Panc1 (cell line): ENCODE measurements at places on chromosomes 1 and 21.

- no peak for DNase-seq
These were observed 20.7 kb downstream of the PDIK1L start for GRCh38 chr1:26132128-26132833.

- DNase-seq = no peak
These were observed 271.8 kb downstream of the BRINP2 start for GRCh38 chr1:177442584-177442983.

DNA sequence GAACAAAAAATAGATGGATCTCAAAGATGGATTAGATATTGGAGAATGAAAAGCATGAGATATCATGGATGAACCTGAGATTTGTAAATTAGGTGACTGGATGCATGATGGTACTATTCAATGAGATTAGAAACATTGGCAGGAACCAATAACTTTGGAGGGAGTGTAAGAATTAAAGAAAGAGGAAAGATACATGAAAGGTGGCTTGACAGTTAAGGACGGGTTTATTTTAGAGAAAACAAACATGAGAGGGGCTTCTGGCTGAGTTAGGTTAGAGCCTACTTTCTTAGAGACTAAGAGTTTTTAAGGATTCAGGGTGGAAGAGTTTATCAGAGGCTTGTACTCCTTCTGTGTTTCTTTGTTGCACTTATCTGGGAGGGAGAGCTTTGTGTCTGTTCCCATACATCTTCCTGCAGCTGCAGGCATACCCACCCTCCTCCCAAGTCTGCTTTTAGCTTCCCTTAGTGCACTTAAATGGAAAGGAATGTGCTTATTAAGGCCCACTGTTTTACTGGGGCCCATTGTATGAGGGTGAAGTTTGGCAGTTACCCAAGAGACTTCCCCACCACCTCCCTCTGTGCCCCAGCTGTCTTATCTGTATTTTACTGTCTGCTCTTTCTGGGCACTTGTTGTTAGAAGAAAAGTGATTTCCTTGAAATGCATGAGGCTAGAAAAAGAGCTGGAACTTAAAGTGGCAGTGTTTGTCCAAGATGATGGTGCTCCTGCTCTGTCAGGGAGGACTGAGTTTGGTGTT, 26.1 kb upstream of the CR2 start:
- no peak for DNase-seq

- DNase-seq = no peak
These were observed 39.9 kb downstream of the STUM start for GRCh38 chr1:226588484-226588883.

DNA sequence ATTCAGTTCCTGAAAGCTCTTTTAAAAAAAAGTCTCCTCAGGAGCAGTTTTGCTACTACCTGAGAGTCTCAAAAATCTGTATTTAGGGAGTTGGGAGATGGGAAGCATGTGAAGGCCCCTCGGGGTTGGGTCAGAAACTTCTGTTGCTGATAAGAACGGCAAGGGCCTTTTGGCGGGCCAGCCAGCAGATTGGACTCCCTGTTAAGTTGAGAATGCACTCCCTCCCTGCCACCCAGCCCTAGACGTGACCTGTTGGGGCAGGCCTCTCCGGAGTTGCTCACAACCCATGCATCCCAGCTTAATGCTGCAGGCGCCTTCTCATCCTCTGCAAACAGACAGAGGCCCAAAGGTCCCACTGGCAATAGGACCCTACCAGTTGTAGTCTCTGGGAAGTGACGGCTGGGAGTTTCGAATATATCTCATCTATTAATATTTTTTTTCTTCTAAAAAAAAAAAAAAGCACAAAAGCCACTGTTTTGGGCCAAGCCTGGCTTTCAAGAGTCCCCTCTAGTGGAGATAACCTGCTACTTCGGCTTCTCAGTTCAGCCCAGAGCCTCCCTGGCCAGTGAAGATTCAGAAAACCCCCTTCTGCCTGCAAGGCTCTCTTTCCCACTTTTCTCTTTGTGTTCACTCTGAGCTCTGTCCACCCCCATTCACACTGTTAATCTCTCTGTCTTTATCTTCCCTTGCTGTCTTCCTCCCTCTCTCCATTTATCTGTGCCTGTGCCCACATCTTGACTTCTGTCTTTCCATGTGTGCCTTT, 5.3 kb downstream of the PLXNA2 start:
- DNase-seq = peak; percentile 25

DNA sequence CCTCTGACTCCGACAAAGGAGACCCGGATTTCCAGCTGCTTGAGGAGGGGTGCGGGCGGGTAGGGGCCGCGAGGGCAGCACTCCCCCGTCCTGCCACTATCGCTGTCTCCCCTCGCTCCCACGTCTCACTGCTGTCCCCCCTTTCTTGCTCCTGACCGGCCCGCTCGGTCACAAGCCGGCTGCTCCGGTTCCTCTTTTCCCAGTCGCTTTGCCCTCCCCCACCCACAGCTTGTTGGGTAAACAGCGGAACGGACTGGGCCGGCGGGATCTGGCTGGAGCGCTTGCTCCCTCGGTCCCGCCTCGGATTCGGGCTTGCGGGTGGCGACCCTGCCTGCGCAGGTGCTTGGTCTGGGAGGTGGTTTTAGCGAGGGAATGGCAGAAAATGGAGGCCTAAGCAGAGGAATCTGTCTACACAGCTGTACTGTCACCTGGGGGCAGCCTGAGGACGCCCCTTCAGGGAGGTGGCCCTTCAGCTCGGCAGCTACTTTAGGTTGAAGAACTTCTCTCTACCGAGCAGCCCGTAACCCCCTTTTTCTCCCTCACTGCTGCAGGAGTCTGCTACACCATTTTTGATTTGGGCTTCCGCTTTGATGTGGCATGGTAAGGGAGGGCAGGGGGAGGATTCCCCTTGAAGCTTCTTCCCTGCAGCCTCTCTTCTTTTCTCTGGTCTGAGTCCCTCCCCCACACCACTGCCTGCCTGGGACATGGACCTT, 645 bp downstream of the ATP6V0B start:
- no peak for DNase-seq

DNA sequence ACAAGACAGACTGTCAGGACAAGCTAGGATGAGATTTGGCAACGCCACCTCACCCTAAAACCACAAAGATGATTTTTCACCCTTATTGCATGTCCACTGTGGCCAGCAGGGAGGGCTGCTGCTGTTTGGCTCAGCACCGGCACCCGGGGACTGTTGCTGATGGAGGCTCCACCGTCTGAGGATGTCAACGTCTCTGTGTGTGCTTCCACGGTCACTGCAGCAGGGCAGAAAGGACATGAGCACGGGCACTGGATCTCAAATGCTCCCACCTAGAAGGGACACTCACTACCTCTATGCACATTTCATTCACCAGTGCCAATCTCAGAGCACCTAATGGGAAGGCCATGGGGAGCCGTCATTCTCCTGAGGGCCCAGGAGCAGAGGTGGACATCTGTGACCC, 599.6 kb downstream of the PTPRU start:
- no peak for DNase-seq

DNA sequence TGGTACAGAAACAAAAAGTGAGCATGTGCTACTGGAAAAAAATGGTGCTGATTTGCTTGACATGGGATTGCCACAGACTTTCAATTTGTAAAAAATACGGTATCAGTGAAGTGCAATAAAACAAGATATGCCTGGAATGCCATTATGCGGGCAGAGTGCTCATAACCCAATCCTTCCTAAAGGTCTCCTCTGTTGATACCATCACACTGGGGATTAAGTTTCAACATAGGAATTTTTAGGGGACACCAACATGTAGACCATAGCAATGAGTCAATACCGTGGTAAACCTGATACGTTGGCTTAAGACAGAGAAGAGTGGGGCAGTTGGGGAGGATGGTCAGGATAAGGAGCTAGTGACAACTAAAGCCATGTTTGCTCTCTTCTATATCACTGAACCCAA, 20.5 kb downstream of the MX1 start:
- DNase-seq = no peak

DNA sequence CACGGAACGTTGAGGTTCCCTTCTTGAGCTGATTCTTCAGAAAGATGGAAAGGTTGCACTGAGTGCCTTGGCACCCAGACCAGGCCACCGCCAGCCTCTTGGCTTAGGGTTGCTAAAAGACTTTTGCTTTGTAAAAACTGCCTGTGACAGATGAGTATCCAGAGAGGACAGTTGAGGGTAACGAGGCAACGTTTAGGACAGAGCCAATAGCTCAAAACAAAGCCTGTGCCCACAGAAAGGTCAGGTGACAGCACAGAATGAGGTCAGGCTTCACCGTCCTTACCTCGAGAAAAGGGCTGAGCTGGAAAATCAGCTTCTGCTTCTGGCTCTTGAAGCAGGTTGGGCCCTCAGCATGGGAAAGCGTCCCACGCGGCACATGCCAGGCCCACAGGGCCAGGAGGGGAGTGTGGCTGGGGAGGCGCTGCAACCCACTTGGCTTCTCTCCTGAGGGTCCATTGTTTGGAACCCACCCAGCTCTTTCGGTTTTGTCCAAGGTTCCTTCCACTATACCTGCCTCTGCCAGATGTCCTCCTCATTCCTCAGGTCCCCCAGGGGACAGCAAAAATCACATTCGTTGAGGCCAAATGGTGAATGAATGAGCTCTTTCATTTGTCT, 55.5 kb downstream of the SCCPDH start:
- DNase-seq = no peak

- no peak for DNase-seq
These were observed 148.6 kb upstream of the ZC3H12A start for GRCh38 chr1:37325509-37326437.

DNA sequence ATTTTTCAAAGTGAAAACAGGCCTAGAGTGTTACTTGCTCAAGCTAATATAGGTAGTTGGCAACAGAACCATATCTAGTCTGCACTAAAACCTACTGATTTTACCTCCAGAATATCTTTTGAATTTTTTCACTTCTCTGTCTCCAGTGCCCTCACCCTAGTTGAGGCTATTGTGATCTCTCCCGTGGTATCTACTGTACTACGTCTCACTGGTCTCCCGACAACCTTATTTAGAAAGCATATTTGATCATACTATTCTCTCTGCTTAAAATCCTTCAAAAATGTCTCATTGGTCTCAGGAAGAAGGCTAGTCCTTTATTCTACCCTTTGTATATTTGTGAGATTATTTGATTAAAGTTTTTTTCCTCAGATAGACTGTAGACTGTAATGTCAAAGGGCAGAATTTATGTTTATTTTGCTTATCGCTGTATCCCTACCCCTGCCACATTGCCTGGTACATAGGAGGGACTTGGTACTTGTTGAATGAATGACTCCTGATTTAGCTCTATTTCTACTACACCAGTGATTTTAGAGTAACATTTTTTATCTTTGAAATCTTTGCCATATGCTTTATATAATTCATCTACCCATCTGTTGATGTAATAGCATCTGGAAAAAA, 135.5 kb upstream of the KIAA1614 start:
- no peak for DNase-seq

GRCh38 chr1:92441697-92442342, 44.9 kb downstream of the GFI1 start:
- DNase-seq = no peak

DNA sequence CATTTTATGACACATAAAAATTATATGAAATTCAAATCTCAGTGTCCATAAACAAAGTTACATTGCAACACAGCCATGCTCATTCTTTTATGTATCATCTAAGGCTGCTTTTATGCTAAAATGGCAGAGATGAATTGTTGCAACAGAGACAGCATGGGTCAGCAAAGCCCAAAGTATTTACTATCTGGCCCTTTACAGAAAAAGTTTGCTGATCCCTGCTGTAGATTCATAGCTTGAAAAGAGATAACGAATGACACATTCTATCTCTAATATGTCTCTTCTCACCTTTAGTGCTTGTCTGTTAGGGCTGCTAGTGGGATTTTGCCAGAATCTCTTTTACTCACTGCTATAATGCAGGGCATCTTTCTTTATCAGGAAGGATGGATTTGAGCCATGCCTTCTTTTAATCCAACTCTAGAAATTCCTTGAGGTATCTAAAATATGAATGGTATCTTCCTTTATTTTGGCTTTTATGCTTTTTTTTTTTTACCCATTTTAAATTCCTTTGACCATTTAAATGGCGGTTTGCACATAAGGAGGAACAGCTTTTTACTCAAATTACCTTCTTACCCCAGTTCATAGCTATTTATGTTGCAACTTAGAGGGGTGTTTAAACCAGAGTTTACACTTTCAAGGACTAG, 598.2 kb downstream of the PLPP3 start:
- no peak for DNase-seq

- DNase-seq = no peak
These were observed 2.5 kb downstream of the RGS4 start for GRCh38 chr1:163071405-163072255.

GRCh38 chr1:169115891-169116585, 9.5 kb downstream of the ATP1B1 start:
- DNase-seq = no peak

- DNase-seq = no peak
These were observed 2.4 kb downstream of the PDPN start for GRCh38 chr1:13586001-13586400.
